ENCODE measurements at places on chromosomes 2 and 18. TPM values are rescaled to one million over a fixed set of nuclear protein-coding genes. Genes with fewer than 3 reads are reported as not detected.

The METTL5 gene
- total RNA-seq: 58.9 TPM

The HOXD13 gene
- not detected for total RNA-seq

The CYBRD1 gene
- total RNA-seq: 40.5 TPM

The ADRA2B gene
- total RNA-seq: not detected

The MDH1B gene
- total RNA-seq: 0.34 TPM

The COX7A2L gene
- 197 TPM for total RNA-seq

The ZNF385B gene
- not detected for total RNA-seq

The TSPYL6 gene
- not detected for total RNA-seq

The CNTNAP5 gene
- not detected for total RNA-seq

The ADD2 gene
- total RNA-seq: under 0.01 TPM

The ATP8B1 gene
- 18.1 TPM for total RNA-seq

The RTP5 gene
- total RNA-seq: not detected

The NEUROD1 gene
- not detected for total RNA-seq

The CHRND gene
- not detected for total RNA-seq
